Activated T-cell treated with anti-CD3 and anti-CD28 coated beads for 4 hours (primary cell): ENCODE measurements at places on chromosomes 5 and 9.

GRCh38 chr5:176386491-176386890 lies 1.9 kb downstream of the NOP16 start:
- DNase-seq = no peak

DNA sequence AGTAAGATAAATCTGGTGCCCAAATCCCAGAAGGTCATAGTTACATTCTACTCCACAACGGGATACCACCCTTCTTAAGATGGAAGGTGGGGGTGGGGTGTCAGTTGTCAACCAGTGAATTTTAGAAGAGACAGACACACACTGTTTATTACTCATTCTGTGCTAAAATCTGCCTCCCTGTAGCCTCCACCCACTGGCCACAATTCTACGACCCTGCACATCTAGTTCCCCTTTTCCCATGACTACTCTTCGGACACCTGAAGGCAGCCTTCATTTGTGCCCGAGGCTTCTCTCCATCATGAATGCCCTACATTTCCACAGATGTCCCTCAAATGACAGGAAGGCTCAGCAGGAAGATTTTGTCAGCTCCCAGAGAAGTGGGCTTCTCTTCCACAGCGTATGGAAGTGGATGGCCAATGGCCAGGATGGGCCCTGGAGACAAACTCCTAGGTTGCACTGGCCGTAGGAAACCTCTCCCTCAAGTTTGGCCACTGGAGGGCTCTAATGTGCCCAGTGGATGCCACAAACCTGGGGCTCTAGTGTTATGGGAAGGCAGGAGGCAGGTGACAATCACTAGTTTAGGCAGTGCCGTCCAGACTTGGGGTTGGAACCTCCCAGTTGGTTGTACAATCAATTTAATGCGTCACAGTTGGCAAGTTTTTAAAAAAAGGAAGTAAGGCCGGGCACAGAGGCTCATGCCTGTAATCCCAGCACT lies 46.6 kb downstream of the PTPN3 start:
- DNase-seq = no peak

DNA sequence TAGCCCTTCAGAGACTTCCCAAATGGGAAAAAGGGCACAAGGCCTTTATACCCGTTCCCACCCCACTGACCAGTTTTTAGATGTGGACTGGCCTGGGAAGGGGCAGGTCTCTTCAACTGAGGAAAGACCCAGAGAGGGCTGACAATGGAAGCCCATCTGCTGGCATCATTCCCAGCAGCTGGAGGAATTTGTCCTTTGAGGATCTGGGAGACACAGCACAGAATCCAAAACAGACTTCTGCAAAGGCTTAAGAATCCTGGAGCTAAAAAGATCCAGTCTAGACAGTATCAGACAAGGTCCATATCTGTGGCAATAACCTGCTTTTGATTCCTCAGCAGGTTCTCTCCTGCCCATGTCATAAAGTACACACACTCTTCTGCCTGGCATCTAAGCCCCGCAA lies 329.2 kb downstream of the TMEM167A start:
- no peak for DNase-seq

- no peak for DNase-seq
These were observed 803.8 kb upstream of the ZNF608 start for GRCh38 chr5:125550274-125550673.

DNA sequence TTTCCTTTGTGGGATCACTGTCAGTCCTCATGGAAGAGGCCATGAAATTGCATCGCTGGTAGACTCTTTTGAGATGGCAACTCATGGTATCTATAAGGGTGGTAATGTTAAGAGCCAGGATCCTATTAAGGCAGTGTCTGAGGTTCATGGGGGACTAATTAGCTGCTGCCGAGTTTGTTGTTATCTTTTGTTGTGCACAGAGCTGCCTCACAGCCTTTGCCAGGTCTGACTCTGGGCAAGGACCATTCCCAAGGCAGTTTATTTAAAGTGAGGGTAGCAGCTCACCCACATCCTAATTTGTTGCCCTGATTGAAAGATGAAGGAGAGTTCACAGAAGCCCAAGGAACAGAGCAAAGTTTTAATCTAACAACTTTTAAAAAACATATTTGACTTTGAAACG lies 7.9 kb downstream of the SMARCA2 start:
- no peak for DNase-seq

GRCh38 chr5:176665517-176665916 lies 18.2 kb downstream of the TSPAN17 start:
- no peak for DNase-seq

GRCh38 chr9:130371196-130371966 lies 73.4 kb upstream of the ASS1 start:
- no peak for DNase-seq

DNA sequence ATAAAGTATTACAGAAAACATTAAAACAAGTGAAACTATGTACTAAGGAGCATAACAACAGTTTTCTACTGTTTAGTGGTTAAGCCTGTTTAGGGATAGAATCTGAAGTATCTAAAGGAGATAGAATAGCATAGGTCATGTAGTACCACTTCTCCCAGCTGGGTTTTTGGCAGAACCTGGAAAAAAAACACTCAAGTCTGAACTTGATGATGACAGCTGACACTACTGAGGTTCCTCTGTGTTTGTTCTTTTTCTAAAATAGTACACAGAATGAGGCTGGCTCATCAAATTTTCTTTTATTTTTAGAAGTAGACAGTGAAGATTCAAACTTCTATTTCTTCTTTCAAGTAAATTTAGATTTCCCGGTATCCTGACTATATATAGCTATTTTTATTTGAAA lies 203.8 kb upstream of the ACO1 start:
- no peak for DNase-seq

- no peak for DNase-seq
These were observed 11.1 kb downstream of the CSF1R start for GRCh38 chr5:150075233-150075632.

- no peak for DNase-seq
These were observed 7.3 kb upstream of the CDC14B start for GRCh38 chr9:96626912-96627311.
